ENCODE measurements at places on chromosomes 11 and 22. TPM values are rescaled to one million over a fixed set of nuclear protein-coding genes. Genes with fewer than 3 reads are reported as not detected.

ST14 gene
- not detected for total RNA-seq

ARHGAP8 gene
- 0.18 TPM for total RNA-seq

SLC37A2 gene
- 0.72 TPM for total RNA-seq

SCN3B gene
- under 0.01 TPM for total RNA-seq

OR5P2 gene
- total RNA-seq: 0.28 TPM

GVQW3 gene
- 1.1 TPM for total RNA-seq

IFTAP gene
- total RNA-seq: 15.8 TPM

DNA sequence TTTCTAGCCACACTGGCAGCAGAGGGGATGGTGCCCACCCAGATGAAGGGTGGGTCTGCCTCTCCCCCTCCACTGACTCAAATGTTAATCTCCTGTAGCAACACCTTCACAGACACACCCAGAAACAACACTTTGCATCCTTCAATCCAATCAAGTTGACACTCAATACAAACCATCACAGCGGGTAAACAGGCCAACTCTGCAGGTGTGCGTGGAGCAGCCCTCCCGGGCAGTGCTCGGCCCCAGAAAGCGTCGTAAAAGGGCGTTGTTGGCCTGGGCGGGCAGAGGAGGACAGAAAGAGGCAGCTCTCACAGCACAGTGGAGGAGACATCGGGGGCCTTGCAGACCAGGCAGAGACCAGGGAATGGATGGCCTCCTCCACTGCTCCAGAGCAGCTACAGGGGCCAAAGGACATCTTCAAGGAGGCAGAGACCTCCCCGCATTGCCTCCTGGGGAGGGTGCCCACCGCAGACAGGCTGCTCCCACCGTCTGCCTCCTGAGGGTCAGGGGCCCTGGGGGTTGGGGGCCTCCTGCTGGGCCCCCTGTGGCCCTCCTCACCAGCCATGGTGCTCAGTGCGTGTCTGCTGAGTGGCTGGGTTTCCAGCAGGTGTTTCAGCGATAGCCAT, 56.1 kb upstream of the FADD start:
- no peak overlapping the region for H3K27ac ChIP-seq
- H3K4me1 ChIP-seq: peaks cover 4% of the 10 kb centered on the region
- H3K4me3 ChIP-seq: no peak overlapping the region

GRCh38 chr11:57480409-57481137, 20.2 kb downstream of the RTN4RL2 start:
- H3K36me3 ChIP-seq: peaks cover 11% of the 10 kb centered on the region
- peak; percentile 25 for DNase-seq
- no peak overlapping the region for H3K4me3 ChIP-seq
- peaks cover 49% of the 10 kb centered on the region for H3K27me3 ChIP-seq
- no peaks in the 10 kb centered on the region for H3K4me1 ChIP-seq
- H3K27ac ChIP-seq: no peak overlapping the region

DNA sequence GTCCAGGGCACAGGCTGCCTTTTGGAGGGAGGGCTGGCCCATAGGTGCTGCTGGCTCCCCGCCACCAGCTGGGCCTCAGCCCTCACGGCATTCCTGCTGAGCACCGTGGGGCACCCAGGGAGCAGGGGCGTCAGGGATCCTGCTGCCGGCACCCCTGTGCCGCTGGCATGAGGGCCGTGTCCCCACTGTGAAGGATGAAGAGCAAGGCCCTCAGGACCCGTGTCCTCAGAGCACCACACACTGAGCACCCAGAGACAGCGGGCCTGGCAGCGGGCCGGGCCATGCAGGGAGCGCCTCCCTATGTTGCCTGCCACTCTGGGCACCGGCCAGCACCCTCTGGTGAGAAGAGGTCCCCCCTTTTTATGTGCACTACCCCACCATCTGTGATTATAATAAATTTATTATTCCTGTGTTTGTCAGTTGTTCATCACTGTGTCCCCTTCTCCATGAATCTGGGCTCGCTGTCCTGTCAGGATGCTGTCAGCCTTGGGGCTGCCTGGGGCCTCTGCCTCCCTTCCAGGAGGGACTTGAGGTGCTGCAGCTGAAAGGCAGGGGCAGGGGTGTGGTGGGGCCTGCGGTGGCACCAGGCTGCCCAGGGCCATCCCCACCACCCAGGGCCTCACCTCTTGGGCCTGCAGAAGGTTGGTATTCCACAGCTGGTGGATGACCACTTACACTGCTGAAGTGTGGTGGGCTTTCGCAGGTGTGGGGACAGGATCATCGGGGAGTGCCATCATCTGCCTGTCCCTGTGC, 80.0 kb downstream of the MED15 start:
- H3K4me3 ChIP-seq: no peak overlapping the region
- no peaks in the 10 kb centered on the region for H3K27me3 ChIP-seq
- no peak for DNase-seq

- no peaks in the 10 kb centered on the region for H3K36me3 ChIP-seq
- peaks cover 16% of the 10 kb centered on the region for H3K27me3 ChIP-seq
- no peak overlapping the region for H3K4me3 ChIP-seq
- no peak for DNase-seq
- H3K27ac ChIP-seq: no peak overlapping the region
Measured at GRCh38 chr11:1830322-1831223, 4.2 kb upstream of the SYT8 start.

- H3K36me3 ChIP-seq: no peaks in the 10 kb centered on the region
- no peak for DNase-seq
- H3K27me3 ChIP-seq: no peaks in the 10 kb centered on the region
- H3K4me1 ChIP-seq: no peaks in the 10 kb centered on the region
- H3K4me3 ChIP-seq: no peak overlapping the region
- H3K27ac ChIP-seq: no peak overlapping the region
Measured at GRCh38 chr11:95616256-95616804, 173.3 kb downstream of the FAM76B start.

DNA sequence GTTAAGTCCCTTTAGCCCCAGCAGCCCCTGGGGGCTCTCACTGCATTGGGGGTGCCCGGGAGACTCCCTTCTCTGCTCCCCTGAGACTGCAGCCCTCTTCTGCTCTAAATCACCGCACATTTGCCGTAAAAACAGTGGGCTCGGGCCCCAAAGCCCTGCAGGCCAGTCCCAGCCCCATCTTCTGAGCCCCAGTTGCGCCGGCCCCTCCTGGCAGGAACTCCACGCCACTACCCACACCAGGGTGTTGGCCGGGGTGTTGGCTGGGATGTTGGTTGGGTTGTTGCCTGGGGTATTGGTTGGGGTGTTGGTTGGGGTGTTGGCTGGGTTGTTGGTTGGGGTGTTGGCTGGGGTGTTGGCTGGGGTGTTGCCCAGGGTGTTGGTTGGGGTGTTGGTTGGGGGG, 23.5 kb downstream of the OTUB1 start:
- H3K27ac ChIP-seq: no peak overlapping the region
- no peaks in the 10 kb centered on the region for H3K27me3 ChIP-seq
- no peaks in the 10 kb centered on the region for H3K36me3 ChIP-seq
- H3K4me3 ChIP-seq: no peak overlapping the region
- no peak for DNase-seq

DNA sequence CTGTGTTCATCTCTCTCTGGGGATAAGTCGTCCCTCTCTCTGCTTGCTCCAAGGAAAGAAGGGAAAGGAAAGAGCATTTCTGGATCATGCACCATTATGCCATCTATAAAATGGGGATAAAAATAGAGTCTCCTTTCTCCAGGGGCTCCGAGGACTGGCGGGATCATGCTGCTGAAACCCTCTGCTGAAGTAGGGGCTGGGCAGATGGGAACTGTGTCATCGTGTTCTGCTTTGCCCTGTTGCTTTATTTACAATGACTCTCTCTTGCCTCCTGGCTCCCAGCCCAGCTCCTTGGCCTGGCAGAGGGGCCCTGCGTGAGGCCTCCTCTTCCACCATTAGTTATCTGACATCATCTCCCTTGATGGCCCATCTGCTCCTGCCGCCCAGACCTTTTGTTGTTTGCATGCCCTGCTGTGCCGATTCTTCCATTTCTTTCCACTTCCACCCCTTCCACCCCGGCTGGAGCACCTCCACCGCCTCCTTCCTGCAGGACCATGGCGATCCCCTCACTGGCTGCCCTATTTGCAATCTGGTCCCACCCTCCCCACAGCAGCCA, 200.9 kb downstream of the MYO18B start:
- no peaks in the 10 kb centered on the region for H3K27me3 ChIP-seq
- DNase-seq: no peak
- no peaks in the 10 kb centered on the region for H3K36me3 ChIP-seq

DNA sequence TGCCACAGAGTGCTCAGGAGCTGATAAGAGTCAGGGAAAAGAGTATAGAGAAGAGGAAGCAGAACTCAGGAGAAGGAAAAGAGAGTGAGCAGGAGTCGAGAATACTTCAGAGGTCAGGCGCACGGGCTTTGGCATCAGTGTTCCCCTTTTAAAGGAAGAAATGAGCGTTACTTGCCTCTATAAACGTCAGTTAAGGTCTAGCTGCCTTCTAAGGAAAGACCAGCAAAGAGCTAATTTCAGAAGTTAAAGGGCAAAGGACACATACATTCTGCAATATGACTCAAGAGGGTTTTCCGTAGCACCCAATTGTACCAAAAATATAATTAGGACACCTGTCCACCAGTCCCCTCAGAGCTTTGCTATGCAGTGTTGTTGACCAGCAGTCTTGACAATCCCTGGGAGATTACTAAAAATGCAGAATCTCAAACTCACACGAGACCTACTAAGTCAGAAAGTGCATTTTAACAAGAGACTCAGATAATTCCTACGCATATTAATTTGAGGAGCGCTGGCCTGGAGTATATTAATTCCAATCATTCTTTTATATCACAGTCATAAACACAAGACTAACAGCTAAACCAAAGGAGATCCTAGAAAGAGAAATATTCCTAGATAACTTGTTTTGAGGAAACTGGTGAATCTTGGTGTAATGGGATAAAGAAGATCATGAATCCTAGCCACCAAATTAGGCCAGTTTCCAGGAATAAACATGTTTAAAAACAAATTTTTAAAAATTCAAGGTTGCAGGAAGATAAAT, 249.0 kb downstream of the CADM1 start:
- no peaks in the 10 kb centered on the region for H3K36me3 ChIP-seq
- H3K27ac ChIP-seq: no peak overlapping the region
- no peak for DNase-seq

DNA sequence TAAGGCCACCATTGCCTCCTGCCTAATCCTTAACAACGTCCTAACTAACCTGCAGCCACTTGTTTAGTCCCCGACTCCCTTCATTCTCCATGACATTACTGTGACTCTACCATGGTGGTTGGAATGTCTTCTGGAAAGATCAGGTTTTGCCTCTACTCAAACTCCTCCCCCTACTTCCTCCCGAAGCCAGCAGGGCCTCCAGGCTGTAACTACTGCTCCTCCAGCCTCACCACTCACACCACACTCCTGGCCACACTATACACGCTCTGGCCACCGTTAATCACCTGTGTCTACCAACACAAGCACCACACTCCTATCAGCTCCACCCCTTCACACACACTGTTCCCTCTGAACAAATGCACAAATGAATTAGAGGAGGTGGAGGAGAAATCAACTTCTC, 69.2 kb downstream of the PACSIN2 start:
- no peak overlapping the region for H3K4me3 ChIP-seq
- H3K36me3 ChIP-seq: no peaks in the 10 kb centered on the region
- no peak overlapping the region for H3K27ac ChIP-seq
- no peak for DNase-seq
- H3K4me1 ChIP-seq: peaks cover 15% of the 10 kb centered on the region

DNA sequence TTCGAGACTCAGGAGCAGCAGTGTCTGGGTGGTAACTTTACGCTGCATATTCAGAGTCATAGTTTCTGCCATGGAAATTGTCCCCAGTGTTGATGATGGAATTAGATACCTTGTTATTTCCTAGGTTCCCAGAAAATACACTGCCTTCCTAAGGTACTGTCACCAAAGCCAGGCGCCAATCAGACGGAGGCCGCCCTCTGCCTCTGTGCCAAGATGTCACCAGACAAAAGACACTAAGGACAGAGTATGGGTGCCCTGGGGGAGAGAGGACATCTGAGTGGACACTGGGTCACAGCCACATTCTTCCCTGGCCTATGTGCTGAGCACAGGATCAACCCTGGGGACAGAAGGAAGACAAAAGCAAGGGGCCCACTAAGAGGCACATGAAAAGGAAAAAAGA, 11.2 kb downstream of the PLA2G6 start:
- H3K4me1 ChIP-seq: peaks cover 16% of the 10 kb centered on the region
- no peak overlapping the region for H3K27ac ChIP-seq
- DNase-seq: no peak
- no peaks in the 10 kb centered on the region for H3K27me3 ChIP-seq
- H3K4me3 ChIP-seq: no peak overlapping the region

DNA sequence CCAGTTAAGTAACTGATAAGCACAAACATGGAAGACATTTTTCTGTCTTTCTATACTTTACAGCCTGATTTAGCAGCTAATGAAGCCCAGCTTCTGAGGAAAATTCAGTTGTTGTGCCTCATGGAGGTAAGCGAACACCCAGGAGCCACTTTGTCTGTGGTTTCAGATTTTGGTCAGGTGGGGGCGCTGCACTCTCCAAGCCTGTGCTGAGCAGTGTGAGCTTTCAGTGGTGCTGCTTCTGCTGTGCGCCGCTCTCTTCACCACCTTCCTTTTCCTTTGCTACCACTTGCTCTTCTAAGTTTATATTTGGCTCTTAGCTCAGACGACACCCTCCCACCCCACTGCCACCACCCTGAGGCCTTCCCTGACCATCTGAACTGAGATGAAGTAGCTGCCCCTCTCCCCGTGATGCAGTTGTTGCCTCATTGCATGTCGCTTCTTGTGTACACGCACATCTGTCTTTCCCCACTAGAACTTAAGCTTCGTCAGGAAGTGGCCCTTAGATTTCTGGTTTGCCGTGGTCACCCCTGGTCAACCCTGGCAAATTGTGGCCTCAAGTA, 14.0 kb downstream of the PSMD13 start:
- peaks cover 50% of the 10 kb centered on the region for H3K36me3 ChIP-seq
- H3K4me3 ChIP-seq: no peak overlapping the region
- H3K27me3 ChIP-seq: no peaks in the 10 kb centered on the region
- no peak overlapping the region for H3K27ac ChIP-seq
- no peaks in the 10 kb centered on the region for H3K4me1 ChIP-seq

- H3K27me3 ChIP-seq: no peaks in the 10 kb centered on the region
- H3K36me3 ChIP-seq: no peaks in the 10 kb centered on the region
- H3K27ac ChIP-seq: no peak overlapping the region
- no peak for DNase-seq
- H3K4me1 ChIP-seq: peaks cover 2% of the 10 kb centered on the region
Measured at GRCh38 chr11:17163736-17164135, 44.0 kb downstream of the PIK3C2A start.

DNA sequence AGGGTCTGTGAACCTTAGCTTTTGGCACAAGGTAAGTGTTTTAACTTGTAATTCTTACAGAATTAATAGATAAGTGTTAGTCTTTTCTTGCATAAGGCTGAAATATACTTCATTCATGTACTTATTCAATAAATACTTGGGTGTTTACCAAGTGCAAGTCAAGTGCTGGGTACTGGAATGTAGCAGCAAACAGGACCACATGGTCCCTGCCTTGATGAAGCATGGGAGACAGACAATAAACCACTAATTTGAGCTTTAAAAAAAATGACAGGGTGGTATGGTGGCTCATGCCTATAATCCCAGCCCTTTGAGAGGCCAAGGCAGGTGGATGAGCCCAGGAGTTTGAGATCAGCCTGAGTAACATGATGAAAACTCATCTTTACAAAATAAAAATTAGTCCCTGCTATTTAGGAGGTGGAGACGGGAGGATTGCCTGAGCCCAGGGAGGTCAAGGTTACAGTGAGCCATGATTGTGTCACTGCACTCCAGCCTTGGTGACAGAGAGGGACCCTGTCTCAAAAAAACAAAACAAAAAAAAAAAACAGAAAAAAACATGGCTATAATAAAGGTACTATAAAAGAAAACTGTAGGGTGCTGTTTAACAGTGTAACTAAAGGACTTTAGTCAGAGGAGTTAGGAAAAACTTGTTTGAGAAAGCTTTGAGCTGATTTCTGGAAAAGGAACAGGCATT, 11.1 kb downstream of the CCDC83 start:
- no peaks in the 10 kb centered on the region for H3K36me3 ChIP-seq
- H3K27ac ChIP-seq: no peak overlapping the region
- H3K4me3 ChIP-seq: no peak overlapping the region
- H3K27me3 ChIP-seq: no peaks in the 10 kb centered on the region
- H3K4me1 ChIP-seq: no peaks in the 10 kb centered on the region

Measured in IMR-90 (cell line).